IPS DF 19.7 (cell line): ENCODE measurements at places on chromosomes 3 and 15.
A peak's percentile ranks its signal among the peaks of the same experiment; 100 is the strongest.

- no peak for DNase-seq
These were observed 103.6 kb upstream of the NUDT16 start for GRCh38 chr3:131277836-131278497.

- no peak for DNase-seq
These were observed 15.7 kb downstream of the KLHL18 start for GRCh38 chr3:47298439-47298838.

DNA sequence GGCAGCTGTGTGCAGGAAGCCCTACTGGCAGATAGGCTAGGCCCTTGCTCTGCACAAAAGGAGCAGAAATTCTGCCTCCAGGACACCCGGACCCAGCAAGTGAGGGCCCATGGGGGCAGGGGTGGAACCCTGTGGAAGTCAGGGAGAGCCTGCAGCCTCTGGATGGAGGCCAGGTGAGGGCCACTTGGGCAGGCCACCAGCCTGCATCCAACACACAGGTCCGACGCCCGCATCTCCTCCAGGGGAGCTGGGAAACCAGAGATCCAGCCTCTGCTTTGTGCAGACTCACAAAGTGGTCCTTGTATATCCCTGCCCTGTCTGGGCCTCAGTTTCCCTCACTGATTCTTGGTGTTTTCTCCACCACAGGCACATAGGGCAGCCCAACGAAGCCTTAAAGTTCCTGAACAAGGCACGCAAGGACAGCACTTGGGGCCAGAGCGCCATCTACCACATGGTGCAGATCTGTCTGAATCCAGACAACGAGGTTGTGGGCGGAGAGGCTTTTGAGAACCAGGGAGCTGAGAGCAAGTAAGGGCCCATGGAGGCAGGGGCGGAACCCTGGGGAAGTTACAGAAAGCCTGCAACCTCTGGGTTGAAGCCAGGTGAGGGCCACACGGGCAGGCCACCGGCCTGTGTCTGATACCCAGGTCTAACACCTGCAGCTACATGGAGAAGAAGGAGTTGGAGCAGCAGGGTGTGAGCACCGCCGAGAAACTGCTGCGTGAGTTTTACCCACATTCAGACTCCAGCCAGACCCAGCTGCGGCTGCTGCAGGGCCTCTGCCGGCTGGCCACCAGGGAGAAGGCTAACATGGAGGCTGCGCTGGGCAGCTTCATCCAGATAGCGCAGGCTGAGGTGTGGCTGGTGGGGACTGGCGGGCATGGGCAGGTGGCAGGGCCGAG is 16.6 kb downstream of the CSRNP1 start:
- DNase-seq = no peak

GRCh38 chr3:76300746-76301145 is 515.4 kb upstream of the ZNF717 start:
- no peak for DNase-seq

DNA sequence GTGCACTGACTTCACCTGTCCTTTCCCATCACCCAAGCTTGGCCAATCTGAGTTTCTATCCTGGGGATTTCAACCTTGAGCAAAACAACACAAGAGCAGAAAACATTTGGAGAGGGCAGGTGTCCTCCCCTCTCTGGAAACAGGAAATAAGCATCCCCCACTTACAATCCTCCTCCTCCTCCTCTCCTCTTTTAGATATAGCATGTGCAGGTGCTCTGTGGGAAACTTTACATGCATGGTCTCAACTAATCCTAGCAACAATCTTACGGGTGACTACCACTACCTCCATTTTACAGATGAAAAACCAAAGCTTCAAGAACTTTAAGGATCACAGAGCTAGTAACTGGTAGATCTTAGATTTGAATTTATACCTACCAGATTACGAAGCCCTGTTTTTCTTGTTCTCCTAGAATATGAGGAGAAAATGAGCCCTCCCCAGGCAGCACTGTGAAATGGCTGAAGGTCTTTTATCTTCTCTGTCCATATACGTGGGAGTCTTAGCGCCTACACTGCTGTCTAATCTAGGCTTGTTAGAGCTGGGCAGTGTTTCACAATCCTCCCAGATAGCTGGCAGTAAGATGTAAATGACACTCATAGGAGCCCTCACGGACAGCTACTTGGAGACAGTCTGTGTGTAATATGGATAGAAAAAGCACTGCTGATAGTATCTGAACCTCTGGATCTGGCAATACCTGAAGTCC is 301.2 kb upstream of the PROK2 start:
- DNase-seq = no peak

DNA sequence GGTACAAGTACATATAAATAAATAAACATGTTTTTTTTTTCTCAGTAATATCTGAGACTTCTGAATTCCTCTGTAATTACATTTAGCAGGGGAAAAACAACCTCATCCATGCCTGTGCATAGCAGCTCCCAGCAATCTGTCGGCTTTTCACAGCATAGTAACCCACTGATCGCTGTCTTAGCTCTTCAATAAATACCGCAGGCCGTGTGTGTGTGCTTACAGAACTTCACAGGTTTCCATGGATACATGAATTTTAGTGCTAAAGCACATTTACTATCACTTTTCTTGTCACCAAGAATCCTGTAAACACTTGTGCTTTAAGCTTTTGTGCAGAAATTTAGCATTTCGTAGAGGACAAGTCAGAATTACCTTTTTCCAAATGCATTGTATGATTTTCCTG is 4.0 kb upstream of the PLAAT1 start:
- DNase-seq = no peak

DNA sequence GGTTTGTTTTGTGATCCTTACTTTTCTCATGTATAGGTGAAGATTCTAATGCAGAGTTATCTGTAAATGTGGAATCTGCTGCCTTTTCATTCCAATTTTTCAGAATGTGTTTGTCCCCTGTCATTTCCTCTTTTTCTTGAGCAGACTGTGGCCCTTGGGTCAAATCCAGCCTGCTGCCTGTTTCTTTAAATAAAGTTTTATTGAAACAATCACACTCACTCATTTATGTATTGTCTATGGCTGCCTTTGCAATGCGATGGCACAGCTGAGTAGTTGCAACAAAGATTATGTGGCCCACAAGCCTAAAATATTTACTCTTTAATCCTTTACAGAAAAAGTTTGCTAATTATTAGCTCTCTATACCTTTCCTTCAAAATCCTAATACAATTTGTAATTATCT is 116.3 kb upstream of the NPHP3 start:
- DNase-seq = no peak

- peak; percentile 72 for DNase-seq
These were observed 35.2 kb downstream of the SLC6A20 start for GRCh38 chr3:45760878-45761711.

- no peak for DNase-seq
These were observed 356.5 kb upstream of the IL12A start for GRCh38 chr3:159632128-159632527.

GRCh38 chr3:120025520-120025919 is 68.7 kb downstream of the GSK3B start:
- no peak for DNase-seq

DNA sequence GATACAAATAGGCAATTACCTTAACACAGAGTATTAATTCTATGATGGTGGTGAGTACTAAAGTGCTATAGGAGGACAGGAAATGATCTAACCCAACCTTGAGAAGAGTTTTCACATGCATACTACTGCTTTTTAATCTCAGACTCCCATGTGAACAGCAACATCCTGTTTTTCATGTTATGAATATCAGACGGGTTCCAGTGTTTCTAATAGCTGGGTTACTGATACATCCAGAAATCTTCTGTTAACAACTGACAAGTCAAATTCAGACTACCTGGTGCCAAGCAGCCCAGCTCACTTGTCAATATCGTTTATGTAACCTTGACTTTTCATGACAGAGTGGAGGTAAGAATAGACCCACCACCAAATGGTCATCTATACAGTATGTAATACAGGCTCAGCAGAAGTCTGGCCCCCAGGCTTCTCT is 220.2 kb upstream of the COL8A1 start:
- no peak for DNase-seq

DNA sequence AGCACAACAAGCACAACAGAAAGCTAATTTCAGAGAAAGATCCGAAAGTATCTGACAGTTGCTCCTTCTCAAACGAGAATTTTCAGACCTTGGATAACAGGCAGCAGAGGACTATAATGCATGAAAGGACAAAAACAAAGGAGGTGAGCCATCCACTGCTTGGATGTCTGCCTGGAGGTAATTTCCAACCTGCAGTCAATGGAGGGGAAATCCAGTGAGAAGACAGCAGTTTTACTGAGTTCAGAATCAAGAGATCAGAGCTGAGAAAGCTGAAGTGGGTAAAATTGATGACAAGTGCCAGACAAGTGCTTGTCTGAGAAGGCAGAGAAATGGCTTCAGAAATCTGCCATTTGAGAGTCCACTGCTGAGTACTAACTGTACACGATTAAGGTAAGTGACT is 22.1 kb downstream of the UBE3A start:
- no peak for DNase-seq

DNA sequence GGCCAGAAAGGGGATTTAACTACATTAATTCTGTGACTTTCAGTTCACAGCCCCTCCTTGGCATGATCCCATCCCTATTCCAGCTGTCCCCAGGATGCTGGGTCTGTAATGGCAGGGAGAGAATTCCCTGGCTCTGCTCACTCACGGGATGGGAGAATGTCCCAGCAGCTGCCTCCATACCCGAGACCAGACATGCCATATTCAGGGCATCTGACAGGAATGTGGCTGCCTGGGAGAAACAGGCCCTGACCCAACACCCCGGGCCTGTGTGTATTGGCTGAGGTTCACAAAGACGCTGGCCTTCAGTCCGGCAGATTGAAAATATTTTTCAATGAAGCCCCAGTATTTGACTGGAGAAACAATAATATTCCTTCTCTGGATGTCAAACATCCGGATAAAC is 83.6 kb upstream of the SMAD3 start:
- no peak for DNase-seq
